ENCODE measurements at places on chromosomes 4 and X.

DNA sequence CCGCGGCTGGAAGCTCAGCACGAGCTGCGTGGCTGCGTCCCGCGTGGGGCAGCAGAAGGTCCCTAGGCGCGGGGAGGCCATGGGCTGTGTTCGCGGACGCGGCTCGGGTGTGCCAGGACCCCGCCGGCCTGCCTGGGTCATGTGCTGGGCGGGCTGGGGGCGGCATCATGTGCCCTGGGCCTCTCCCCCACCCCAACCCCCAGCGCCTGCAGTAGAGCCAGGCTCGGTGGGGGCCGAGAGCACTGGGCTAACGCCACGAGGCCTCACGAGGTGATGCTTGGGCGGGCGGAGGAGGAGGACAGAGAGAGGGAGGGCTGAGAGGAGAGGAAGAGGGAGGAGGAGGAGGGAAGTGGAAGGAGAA is at the start of gene GPR143:
Gene GPR143 (minus strand): TSS at position 111 of the 361 bp plus-strand sequence. CDS start 30 bp downstream, at position 81.
- DNase-seq = no peak

- DNase-seq = no peak
Observed at GRCh38 chrX:12819222-12819621, 28.0 kb downstream of the PRPS2 start.

DNA sequence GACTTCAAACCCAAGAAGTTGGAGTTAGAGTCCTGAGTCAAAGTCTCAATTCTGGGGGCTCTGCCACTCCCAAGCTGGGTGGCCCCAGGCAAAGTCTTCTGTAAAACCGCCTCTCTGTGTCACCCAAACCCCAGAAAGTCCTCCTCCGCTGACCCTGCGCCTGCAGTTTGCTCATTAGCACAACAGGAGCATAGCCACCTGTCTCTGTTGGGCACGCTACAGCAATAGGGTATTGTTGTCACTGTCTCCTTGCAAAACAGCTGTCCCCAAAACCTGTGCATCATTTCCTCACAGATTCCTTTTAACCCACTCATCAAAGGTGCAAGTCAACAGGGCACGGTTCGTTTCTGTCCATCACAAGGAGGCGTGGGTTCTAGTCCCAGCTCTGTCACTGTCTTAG is 8.0 kb upstream of the DGAT2L6 start:
- no peak for DNase-seq

DNA sequence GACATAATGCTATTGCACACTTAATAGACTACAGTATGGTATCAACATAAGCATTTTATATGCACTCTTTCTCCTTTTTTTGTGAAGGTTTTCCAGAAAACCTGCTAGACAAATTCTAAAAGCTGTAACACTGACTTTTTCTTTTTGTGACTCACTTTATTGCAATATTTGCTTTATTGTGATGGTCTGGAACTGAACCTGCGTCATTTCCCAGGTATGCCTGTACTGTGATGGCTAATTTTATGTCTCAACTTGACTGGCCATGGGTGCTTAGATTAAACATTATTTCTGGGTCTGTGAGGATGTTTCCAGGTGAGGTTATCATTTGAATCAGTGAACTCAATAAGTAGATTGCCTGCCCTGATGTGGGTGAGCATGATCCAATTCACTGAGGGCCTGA is 35.5 kb upstream of the LAMP2 start:
- DNase-seq = no peak

GRCh38 chr4:147090486-147090885 is 144.8 kb upstream of the TTC29 start:
- no peak for DNase-seq

DNA sequence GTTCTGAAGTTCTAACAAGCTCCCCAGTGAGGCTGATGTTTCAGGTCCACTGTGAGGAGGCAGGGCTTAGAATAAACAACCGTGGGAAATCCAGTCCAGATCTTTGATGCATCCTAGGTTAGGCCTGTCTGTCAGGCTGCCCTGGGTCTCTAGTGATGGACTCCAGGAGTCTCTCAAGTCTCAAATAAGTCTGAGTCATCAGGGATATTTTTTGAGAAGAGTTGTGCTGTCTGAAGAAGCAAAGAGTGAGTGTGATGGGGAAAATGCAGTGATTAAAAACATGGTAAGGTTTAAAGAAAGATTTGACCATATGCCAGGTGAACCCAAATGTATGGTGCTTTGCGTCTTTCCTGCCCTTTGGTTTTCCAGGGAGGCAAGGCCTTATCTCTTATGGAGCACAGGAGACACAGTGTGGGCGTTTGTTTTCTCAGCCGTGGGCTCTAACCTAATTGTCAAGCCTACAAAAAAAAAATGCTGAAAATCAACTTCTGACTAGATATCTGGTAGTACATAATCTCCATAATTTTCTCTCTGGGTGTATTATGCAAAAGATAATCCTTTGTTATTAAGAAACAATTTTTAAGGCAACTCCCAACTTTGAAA is 100.7 kb downstream of the PTTG2 start:
- DNase-seq = no peak

- no peak for DNase-seq
Observed at GRCh38 chrX:3244203-3244743, 102.2 kb downstream of the MXRA5 start.

DNA sequence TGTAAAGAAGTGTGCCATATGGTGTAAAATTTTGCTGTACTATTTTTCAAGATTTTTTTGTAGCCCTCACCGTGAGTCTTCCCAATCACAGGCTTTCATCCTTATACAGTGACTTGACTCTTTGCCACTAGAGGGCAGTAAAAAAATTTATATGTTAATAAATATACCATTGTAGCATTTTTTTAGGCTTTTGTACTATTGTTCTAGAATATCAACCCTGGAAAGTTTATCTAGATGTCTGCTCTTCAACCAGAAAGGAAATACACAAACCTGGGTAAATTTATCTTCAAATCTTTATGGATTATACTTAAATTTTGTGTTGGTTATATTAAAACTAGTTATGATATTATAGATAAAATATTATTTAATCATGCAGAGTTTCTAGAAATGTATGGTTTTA is 235.3 kb downstream of the TENM3 start:
- peak; percentile 61 for DNase-seq

DNA sequence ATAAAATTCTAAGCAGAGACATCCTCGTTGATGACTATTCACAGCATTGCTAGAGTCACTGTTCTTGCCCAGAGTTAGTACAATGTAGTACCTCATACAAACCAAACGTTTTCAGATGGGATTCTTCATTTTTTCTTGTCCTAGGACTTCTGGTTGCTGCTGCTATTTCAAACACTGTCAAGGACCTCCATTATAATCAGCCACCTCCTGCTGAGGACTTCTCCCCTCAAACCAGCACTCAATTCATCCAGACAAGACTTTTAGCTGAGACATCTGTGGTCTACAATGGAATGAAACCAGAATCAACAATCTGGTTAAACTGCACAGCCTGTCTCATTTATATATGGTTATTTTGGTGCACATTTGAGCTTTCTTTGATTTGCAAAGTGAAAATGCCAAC is 1008.8 kb downstream of the STPG2 start:
- DNase-seq = no peak

DNA sequence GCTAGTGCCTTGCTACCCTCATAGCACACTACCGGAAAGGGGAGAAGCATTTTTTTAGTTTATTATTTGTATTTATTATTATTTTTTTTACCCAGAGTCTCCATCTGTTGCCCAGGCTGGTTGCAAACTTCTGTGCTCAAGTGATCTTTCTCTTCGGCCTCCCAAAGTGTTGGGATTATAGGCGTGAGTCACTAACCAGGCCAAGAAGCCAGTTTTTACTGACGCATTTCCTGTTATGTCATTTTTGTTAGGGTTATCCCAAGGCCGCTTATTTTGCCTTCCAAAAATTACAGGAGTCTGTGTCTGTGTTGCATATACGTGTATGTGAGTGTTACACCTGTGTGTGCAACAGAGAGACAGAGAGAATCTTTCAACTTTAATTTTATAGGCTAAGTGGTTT is 404.5 kb downstream of the GBA3 start:
- DNase-seq = no peak

GRCh38 chr4:8593264-8594096 is 915 bp downstream of the CPZ start:
- no peak for DNase-seq

GRCh38 chrX:40912166-40912565 is 173.1 kb upstream of the USP9X start:
- no peak for DNase-seq

DNA sequence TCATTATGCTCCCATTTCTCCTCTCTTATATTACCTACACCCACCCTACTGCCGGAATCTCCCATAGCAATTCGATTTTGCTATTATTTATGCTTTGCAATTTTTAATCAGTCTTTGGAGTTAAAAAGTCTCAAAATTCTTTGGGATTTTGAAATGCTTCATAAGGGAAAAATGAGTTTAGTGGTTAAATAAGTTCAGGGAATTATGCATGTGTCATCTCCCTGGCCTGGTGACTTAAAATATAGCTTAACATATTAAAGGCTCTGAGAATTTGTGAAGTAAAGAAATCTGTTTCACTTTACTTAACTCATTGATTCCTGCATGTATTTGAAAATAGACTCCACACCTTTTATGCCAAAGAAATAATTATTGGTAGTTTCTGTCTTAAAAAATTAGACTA is 185.1 kb upstream of the DIPK2B start:
- DNase-seq = no peak

- no peak for DNase-seq
Observed at GRCh38 chrX:134880866-134881265, 109.9 kb upstream of the SMIM10 start.

DNA sequence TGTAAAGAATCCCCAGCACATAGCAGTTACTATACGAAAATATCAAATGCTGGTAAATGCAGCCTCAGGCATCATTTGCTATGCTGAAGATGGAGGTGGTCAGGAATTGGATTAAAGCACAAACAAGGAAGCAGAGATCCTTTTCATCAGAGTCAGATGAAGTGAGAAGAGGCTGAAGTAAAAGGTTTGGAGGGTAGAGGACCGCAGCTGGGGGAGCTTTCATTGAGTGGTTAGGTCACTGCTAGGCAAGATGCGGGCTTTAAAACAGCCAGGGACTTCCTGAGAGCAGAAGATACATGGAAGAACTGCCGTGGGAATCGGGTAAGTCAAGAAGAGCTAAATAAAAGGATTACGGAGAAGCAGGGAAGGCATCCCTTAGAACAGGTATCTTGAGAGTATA is 351.4 kb downstream of the UNC5C start:
- DNase-seq = no peak

- DNase-seq = no peak
Observed at GRCh38 chrX:13212191-13212651, 107.6 kb downstream of the ATXN3L start.

DNA sequence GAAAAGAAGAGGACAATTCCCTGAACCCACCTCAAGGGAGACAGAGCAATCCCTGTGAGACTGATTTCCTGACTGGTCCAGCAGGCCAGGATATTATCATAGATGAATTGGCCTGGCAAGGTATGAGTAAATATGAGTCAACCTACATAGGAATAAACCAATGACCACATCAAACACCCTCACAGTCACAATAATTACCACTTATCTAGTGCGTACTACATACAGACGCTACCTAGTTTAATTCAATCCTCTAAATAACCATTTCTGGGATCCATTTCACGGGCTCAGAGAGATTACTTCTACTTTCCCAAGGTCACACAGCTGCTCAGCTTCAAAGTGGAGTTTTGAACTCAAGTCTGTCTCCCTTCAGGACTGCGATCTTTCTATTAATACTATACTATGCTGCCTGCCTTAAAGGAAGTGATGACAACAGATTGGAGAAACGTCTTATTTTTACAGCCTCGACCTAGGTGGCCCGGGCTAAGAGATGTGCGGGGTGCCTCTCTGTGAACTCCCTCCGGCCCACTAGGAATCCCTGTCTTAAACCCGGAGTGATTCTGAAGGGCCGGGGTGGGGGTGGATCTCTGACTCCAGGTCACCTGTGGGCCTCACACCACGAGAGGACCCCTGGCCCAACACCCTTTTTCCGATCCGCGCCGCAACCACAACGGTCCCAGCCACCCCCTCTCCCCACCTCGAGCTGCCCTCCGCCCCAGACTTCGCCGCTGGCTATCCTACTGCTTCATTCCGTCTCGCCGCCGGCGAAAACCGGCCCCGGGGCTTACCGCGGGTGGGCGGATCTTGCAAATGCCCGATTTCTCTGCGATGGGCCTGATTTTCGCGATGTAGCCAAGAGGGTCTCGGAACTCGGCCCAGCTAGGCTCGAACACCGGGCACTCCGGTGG is 800 bp downstream of the KDM5C start:
- DNase-seq = no peak

DNA sequence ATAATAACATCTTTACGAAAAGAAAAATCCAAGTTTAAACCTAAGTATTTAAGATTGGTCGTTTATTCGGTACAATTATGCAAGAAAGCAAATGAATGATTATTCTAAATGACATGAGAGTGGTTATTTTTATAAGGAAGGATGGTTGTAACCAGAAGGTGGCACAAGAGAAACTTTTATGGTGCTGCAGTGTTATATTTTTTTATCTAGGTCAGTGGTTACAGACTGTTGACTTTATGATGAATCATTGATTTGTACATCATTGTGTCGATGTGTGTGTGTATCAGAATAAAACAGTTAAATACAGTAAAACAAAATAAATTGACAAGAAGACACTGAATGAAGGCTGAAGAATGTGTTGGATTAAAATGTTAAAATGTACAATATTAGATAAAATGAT is 9.8 kb downstream of the DCAF8L2 start:
- no peak for DNase-seq

GRCh38 chrX:24398766-24399165 is 38.3 kb downstream of the SUPT20HL1 start:
- no peak for DNase-seq

Data from inflammatory macrophage treated with lipopolysaccharide for 4 hours (primary cell).